NCI-H1417 treated with DMSO at 0.1 percent for 48 hours (cell line): ENCODE measurements at places on chromosomes 11 and 22.

DNA sequence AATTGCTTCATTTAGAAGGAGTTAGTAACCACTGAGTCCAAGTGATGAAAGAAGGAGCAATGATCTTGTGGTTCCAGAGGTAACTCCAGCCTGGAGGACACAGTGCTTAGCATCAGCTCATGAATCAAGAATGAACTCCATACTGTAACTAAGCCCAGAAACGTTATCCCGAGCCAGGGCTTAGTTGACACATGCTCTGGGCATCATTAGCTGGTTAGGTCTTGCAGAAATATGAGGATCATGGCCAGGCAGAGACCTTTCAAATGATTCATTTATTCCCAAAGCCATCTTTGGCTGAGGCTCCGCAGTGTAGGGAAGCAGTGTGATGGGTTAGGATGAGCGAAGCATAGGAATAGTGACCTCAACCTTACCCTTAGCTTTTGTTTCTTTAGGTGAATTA is 277.4 kb downstream of the FAM76B start:
- DNase-seq = no peak

GRCh38 chr11:74403607-74404321 is 5.5 kb upstream of the PGM2L1 start:
- DNase-seq = no peak

- no peak for DNase-seq
These were observed 20.1 kb downstream of the DGCR6L start for GRCh38 chr22:20299746-20300136.

DNA sequence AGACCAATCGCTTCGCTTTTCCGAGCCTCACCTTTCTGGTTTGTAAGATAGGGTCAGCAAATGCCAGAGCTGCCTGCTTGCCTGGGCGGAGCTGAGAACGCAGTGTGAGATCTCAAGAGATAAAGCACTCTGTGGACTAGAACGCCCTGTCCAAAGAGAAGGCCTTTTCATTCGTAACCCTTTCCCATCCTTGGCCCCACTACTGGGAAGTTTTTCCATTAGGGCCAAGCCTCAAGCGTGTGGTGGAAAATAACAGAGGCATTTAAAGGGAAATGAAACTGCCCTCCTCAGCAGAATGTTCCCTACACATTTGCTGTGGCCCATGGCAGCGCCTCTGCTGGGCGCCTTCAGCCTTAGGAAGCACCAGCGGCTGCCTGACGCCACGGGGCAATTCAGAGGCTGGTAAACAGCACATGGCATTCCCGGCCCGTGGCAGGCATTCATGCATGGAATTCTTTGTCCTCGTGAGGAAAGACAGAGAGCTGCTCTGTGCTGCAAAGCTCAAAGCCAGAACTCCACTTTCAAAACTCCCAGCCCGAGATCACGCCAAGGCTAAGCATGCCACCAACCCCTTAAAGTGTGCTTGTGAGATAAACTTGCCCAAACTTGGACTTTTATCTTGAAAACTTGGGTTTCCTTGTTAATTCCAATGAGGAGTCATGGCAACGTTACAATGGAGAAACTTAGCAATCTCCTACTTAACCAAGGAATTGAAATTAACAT is 38.1 kb downstream of the AHNAK start:
- DNase-seq = no peak

DNA sequence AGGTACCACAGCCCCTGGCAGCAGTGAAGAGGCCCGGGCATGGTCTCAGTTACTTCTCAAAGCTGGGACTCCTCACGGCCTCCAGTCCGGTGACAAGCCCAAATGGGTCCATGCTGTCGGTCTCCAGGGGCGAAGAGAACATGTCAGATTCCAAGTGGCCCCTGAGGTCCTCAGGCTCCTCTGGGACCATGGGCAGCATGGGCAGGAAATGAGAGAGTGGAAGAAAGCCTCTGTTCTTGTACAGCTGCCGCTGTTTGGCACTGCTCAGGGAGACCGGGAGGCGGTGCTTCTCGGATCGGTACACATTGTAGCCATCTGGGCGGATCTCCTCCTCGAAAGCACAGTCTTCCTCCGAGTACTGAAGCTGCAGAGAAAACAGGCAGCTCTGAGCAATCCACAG is 4.6 kb downstream of the FGF19 start:
- DNase-seq = no peak

DNA sequence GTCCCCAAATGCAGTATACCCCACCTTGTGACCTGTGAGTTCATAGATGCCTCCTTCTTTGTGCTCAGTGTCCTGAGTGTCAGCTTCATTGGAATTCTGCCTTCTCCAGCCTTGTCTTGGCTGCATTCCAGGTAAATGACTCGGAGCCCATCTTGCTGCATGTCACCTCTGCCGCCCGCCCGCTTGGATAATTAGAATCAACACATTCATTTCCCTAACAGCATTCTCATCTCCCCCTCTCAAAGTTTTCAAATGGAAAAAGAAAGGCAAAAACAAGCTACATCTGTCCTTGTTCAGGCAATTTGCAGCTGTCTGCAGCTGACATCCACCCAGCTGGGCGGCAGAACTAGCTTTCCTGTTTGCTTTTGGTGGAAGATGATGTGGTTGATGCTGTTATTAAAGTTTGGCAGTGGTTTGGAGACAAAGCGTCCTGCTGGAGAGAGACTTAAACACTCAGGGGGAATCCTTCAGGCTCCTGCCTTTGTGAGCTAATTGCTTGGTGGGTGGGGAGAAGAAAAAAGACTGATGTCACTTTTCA is 198.8 kb upstream of the SEZ6L start:
- DNase-seq = no peak

GRCh38 chr11:33900159-33900840 is 8.4 kb upstream of the LMO2 start:
- DNase-seq = no peak

GRCh38 chr11:117199916-117200812 is 994 bp downstream of the TAGLN start:
- DNase-seq = no peak

DNA sequence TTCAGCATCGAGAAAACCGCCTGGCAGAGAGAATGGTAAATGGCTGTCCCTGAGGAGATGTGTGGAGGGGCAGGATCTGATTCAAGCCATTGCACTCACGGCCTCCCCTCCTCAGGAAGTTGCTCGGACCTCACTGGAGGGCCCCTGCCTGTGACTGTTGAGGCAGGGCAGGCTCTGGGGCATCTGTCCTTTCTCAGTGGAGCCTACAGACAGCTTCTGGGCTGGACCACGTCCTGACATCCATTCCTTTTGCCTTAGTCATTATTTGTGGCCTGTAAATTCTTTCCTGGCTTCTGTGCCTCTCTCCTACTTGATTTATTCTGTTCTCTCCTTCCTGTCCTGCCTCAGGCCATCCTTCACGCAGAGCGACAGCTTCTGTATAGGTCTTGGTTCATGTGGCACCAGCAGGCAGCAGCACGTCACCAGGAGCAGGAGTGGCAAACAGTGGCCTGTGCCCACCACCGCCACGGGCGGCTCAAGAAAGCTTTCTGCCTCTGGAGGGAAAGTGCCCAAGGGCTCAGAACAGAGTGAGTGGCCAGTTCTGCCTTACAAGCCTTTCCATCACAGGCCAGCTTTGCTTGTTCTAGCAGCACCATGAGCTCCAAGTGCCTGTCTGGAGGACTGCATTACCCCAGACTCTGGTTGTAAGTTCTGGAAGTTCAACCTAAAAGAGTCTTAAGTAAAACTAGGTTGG is 59.6 kb downstream of the PISD start:
- DNase-seq = no peak

GRCh38 chr11:33778675-33779074 is 4.4 kb upstream of the FBXO3 start:
- no peak for DNase-seq

DNA sequence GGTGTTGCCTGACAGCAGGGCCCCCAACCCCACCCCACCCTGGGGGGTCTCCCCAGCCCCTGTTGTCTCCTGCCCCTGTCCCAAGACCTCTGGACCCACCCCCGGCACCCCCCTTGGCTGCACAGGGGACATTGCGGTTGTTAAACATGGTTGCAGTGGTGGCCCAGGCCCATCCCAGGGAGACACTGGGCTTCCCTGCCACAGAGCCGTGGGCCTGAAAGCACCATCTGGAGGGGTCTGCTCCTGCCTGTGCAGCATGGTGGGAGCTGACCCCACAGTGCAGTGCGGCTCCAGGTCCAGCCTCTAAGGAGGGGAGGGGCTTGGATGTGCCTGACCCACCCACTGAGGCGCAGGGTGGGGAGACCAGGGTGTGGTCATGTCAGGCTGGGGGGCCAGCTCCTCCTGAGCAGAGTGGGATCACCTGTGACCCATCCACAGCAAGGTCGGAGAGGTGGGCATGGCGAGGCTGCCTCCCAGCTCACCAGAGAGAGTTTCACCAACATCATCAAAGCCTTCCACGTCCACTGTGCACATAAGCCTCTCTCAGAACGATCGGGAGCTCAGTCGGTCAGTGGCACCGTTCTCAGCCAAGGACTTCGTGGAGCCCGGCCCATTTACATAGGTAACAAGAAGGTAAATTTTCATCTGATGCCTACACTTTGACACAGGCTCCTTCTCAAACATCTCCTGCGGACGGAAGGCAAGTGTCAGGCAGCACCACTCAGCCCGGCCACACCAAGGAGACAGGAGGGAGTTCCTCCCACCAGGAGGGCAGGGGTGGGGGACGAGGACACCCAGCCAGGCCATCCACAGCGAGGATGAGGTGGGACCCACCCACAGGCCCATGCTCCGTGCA is 201.1 kb downstream of the BRD1 start:
- no peak for DNase-seq

DNA sequence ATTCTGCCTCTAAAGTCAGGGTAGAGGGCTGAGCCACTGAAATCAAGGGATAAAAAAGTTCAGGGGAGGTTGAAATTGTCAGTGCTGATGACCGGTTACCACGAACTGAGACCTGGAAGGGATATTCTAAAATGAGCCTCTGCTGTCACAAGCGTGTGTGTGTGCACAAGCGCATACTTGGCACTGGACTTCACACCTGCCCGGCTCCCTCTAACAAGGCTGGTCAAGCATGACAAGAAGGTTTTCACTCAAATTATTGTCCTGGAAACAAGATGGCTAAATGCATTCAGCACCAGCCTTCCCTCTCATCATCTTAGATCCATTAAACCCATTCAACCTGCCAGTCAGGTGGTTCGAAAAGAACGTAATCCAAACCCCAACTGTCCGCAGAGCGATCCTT is 54.8 kb upstream of the CECR2 start:
- no peak for DNase-seq

GRCh38 chr11:6628526-6628925 is 9.3 kb upstream of the TPP1 start:
- no peak for DNase-seq
